Activated CD4-positive, alpha-beta T cell treated with anti-CD3 and anti-CD28 coated beads, Interleukin-2, amount 50 U/mL, for 48 hours (primary cell): ENCODE measurements at places on chromosomes 12 and 14.
A peak's percentile ranks its signal among the peaks of the same experiment; 100 is the strongest.

DNA sequence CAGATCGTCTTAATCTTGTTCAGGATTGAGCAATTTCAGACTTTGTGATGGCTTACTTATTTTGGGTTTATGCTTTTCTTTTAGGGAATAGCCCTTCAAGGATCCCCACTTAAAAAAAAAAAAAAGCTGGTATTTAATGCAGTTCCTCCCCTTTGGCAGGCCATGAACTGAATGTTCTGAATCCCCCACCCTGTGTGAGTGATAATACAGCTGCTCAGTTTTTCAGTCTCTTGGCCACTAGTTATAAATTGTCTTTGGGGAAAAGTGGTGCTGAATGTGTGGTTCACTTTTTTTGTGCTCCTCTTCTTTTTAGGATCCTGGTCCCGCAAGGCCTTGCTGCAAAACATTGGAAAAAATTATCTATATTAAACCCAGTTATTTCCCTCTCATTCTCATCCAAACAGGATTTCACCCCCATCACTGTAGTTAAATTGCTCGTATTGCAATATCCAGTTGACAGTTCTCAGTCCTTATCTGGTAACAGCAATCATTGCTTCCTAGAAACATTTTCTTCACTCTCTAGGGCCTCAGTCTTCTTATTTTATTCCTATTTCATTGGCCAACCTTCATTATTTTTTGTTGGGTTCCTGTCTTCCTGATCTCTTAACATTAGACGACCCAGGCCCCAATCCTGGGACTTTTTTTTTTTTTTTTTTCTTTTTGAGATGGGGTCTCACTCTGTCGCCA is 73.1 kb upstream of the PAWR start:
- DNase-seq = no peak

GRCh38 chr12:76536546-76536945 is 23.0 kb downstream of the OSBPL8 start:
- DNase-seq = no peak

DNA sequence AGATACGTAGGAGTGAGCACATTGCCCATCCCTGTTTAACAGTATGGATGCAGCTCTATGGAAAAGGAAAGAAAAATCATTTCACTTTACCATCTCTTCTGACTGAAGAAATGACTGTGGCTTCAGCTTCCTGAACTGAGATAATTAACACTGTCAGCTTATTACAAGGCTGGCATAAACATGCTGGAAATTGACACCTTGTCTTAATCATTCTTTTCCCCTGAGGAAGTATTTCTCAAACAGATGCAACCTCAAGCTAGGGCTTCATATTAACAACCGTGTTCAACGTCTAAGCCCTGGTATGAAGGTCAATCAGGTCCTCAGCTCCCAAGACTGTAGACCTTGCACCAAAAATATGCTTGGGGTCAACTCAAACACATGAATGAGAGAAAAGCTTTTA is 25.0 kb downstream of the RERG start:
- DNase-seq = no peak

DNA sequence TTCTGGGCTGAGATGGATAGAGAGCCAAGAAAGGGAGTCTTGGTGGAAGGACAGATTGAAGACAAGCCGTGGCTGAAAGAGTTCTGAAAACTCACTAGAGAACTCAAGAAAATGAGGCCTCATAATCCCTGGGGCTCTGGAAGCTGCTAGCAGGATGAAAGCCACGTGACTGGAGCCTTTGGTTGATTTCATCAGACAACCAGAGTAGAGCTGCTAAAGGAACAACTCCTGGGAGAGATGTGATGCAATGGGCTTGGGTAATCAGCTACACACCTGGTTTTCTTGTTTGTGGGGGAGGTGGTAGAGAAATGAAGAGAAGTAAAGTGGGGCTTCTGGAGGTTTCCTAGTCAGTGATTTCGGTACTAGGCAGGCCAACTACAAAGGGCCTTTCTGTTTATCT is 13.4 kb downstream of the CSRNP2 start:
- no peak for DNase-seq

DNA sequence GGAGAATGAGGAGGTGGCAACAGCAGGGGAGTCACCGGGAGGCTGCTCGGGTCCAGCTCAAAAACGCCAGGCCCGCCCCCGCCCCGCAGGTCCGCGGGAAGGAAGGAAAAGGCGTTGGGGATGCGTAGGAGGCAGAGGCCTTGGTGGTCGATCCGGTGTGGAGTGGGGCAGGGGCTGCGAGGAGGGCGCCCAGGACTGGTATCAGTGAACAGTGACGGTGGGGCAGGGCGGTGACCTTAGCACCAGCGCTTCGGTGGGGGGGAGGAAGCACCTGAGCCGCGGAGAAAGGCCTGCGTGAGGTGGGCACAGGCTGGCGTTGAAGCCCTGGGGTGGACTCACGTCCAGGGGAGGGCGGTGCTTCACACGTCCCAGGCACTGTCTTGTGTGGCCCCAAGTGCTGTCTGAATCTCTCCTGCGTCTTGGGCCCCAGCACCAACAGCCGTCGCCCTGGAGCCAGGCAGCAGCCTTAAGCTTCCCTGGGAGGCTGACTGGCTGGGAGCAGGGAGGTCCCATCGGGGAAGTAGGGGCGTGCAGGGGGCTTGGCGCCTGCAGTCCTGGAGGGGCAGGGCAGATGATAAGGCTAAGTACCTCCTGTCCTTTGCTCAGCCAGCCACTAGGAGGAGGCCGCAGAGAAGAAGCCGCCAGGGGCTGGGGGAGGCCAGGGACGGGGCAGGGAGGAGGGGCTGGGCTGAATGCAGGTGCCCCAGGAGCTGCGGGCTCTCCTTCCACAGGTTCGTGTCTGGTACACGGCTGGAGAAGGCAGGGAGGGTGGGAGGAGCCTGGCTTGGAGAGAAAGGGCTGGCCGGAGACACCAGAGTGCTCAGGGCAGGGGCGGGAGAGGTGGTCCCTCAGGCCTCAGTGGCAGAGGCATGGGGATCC is 26.5 kb downstream of the ZBTB42 start:
- peak; percentile 42 for DNase-seq

GRCh38 chr14:72178517-72178916 is 246.3 kb downstream of the RGS6 start:
- no peak for DNase-seq

DNA sequence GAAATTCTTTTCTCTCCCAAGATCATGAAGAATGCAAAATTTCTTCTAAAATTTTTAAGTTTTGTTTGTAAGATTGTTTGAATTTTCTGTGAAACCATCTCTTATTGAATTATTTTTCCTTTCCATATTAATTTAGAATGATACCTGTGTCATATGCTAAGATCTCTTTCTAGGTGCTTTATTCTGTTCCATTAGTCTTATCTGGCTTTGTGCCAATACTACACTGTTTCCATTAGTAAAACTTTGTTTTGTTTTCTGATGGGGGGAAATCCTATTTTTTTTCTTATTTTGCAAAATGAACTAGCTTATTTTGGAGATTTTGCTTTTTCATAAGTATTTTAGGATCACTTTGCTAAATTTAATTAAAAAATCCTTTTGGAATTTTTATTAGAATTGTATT is 193.9 kb downstream of the FUT8 start:
- no peak for DNase-seq

- DNase-seq = no peak
Measured at GRCh38 chr12:80517655-80518054, 73.6 kb downstream of the PTPRQ start.

DNA sequence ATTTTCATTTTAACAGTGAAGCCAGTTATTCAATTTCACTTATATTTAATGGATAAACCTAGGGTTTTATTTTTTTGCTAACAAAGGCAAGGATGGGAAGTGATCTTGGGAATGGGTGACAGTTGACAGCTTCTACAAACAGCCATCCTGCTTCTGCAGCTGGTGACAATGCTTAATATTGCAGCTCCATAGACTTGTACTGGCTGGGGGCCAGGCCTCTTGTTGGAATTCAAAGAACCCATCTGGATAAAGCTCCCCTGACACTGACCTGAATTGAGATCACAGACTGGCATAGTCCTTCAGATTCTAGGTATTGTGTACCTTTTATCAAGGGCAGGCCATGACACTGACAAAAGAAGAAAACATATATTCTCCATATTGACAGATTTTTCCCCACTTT is 664.6 kb upstream of the FOXG1 start:
- no peak for DNase-seq

GRCh38 chr12:57611827-57612710 is 834 bp downstream of the ARHGEF25 start:
- no peak for DNase-seq

- no peak for DNase-seq
Measured at GRCh38 chr12:98736352-98737321, 91.5 kb downstream of the APAF1 start.

DNA sequence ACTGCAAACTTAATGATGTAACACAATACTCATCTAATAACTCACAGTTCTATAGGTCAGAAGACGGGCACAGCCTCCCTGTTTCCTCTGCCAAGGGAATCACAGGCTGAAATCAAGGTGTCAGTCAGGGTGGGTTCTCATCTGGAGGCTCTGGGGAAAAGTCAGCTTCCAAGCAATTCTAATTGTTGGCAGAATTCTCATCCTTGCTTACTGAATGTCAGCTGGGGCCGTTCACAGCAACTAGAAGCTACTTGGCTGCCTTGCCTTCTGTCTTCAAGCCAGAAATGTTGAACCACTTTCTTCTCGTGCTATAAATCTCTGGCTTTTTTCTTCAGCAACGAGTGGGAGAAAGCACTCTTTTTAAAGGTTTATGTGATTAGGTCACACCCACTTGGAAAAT is 80.1 kb upstream of the PDZRN4 start:
- DNase-seq = no peak

GRCh38 chr14:61380984-61381383 is 59.6 kb downstream of the PRKCH start:
- DNase-seq = no peak

DNA sequence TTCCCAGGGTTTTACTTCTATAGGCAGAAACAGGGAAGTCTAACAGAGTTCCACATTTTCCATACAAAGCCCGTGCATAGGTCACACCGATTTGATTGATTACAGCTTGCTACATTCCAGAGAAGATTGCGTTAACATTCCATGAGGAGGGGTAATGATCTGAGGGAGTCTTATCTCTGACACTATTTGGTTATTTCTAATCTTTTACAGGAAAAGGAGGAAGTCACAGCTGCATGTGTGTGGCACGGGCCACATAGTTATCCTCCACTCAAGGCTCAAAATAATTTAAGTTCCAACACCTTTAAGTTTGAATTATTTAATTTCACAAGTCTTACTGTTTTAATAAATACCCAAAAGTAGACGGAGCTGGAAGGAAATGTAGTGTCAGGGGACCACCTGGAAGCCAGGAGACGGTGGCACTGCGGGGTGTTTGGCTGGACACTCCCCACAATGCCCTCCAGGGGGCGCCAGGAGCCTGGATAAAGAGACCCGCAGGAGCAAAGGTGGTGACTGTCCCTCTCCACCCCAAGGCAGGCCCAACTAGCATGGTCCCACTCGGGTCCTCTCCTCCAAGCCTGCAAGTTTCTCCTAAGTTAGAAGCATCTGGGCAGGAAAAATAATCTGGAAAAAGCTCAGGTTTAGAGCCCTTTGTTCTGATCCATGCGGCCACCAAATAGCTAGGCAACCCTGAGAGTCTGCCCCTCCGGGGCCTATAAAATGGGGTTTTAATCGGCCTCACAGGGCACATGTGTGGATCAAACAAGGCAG is 20.2 kb downstream of the KRT8 start:
- DNase-seq = peak; percentile 88

- DNase-seq = peak; percentile 58
Measured at GRCh38 chr14:106024983-106025604, 498.7 kb downstream of the TMEM121 start.

DNA sequence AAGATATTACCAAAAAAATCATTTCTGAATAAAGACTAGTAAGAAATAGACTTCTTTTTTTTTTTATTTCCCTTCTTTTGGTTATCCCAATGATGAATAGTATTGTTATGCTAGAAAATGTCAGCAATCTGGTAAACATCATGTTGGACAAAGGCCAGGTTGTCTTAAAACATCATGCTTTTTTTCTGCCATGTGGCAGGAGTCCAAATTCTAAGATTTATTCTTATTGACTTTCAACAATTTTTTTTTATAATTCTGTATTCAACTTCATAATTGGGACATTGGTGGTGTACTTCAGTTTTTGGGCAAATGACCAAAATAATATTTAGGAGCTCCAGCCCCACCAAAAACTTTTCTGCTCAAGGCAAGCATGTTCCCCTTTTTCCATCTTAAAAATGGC is 10.5 kb downstream of the DCN start:
- no peak for DNase-seq

GRCh38 chr12:27965411-27965810 is 7.1 kb downstream of the PTHLH start:
- DNase-seq = no peak

- DNase-seq = no peak
Measured at GRCh38 chr14:22386924-22387775, 201.9 kb downstream of the DAD1 start.

DNA sequence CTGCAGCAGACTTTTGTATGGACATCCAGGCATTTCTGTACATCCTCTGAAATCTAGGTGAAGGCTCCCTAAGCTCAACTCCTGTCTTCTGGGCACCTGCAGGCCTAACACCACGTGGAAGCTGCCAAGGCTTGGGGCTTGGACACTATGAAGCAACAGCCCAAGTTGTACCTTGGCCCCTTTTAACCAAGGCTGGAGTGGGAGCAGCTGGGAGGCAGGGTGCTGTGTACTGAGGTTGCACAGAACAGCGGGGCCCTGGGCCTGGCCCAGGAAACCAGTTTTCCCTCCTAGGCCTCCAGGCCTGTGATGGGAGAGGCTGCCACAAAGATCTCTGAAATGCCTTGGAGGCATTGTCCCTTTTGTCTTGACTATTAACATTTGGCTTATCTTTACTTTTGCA is 214.4 kb upstream of the LRIG3 start:
- DNase-seq = no peak

DNA sequence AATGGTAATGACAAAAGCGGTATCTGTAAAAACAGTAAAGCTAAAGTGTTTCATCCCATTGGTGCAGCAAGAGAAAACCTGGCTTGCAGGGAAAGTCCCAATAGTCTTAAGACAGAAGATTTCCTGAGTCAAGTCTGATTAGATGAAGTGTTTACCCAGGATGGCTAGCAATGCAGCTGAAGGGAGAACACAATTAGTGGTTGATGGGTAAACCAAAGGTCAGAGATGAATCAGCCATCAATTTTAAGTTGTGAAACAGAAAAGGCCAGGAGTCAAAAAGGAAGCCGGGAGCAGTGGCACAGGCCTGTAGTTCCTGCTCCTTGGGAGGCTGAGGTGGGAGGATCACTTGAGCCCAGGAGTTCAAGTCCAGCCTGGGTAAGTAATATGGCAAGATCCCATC is 52.6 kb downstream of the SEC23A start:
- no peak for DNase-seq
